ENCODE measurements at places on chromosomes 2 and 18.

- no peak for DNase-seq
These were observed 180.7 kb upstream of the ID2 start for GRCh38 chr2:8501061-8501720.

DNA sequence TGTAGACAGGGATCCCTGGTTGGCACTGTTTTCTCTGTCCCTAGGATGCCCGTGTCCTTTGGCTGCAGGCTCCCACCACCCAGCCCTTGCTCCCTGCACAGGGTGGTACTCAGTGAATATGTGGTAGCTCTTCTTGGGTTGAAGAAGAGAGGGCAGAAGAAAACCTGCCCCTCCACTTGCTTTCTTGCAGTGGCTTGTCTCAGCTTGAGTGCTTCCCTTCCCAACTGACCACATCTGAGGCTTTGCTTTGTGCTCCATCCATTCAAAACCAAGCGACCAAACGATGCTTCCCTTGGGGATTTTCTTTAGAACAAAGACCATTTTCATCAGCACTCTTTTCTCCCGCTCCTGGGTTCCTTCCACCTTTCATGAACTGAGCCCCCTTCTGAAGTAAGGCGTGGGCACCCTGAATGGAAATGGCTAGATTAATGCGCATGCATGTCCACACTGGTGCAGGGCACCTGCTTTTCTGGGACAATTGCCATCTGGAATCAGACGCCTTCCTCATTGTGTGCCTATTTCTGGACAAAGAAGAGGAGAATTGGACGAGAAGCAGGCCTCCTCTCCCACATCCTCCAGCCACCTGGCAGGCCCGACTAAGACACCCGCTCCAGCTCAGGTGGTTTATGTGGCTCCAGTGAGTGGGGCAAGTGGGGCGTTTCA lies 59.1 kb downstream of the ARL4C start:
- no peak for DNase-seq

GRCh38 chr2:152924722-152925121 lies 206.3 kb downstream of the ARL6IP6 start:
- DNase-seq, result peak; percentile 0

DNA sequence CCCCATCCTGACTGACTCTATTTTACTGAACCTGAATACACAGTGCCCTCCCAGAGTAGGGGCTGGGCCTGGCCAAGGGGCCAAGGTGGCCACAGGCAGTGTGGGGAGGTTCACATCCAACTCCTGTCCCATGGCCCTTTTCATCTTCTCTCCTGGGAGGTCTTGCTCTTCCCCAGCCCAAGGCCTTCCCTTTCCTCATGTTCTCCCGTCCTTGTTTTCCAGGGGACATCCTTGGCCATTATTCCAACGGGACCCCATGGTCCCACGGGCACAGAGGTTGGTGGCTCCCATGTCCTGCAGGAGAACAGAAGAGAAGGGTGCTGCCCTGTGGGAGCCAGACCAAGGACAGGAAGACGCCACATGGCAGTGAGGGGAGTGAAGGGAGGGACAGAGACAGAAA lies 10.4 kb downstream of the MALL start:
- DNase-seq, result no peak

GRCh38 chr2:45003579-45004551 lies 5.4 kb downstream of the SIX2 start:
- DNase-seq, result no peak

DNA sequence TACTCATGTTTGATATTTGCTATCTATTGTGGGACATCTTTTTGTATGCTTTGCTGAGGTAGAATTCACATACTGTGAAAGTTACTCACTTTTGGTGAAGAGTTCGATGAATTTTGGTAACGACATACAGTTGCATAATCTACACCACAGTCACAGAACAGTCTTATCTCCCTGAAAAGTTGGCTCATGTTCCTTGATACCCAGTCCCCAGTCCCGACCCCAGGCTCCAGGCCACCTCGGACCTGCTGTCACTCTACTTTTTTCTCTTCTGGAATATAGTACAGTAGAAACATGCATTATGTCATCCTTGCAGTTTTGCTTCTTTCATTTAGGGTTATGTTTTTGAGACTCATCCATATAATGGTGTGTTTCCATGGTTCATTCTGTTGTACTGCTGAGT lies 191.7 kb downstream of the FAM210A start:
- DNase-seq, result no peak

DNA sequence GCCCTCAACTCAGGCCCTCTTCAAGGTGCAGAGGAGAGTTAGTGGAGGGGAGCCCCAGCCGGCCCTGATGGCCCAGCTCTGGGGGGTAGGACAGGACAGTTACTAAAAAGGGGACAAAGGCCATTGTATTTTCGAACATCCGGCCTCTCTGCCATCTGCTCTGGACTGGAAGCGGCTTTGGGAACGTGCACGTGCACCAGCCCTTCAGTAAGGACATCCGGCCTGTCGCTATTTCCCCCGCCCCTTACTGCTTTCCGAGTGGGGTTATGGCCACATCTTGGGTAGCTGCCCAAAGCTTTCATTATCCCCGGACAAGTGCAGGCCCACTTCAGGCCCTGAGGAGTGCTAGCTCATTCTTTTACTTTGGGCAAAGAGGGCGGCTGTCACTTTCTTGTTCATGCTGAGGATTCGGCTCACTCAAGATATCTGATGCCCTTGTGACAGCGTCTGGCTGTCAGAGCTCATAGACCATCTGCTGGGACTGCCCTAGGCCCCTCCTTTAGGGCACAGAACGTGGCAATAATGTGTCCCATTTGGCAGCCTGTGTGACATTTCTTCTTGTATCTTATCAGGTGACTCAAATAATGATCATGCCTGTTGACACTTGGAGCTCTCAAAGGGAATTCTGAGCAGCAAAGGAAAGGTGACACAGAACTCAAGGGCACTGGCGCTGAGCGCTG lies 17.5 kb downstream of the SLC4A3 start:
- no peak for DNase-seq

GRCh38 chr18:70468861-70469547 lies 180.2 kb downstream of the SOCS6 start:
- DNase-seq, result no peak

DNA sequence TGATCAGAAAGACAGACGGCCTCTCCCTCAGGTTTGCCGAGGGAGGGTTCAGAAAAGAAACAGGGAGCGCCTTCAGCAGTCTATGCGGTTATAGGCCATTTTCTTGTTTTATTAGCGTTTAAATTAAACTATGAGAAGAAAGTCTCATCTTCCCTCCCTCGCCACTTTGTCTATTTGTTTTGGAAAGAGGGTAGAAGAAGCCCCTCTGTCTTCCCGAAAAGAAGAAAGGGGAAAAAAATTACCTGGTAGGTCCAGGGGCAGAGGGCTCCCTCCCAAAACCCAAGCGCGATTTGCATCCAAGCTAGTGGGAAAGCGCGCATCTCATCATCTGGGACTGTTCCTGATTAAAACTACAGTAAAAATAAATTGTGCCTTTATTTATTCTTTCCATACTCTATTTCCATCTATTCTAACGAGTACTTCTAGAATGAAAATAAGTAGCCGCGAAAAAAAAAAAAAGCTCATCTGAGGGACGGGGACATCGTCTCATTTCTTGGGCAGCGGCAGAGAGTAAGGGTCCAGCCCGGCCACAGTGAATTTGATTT lies 2.4 kb downstream of the PAX8 start:
- DNase-seq, result no peak

DNA sequence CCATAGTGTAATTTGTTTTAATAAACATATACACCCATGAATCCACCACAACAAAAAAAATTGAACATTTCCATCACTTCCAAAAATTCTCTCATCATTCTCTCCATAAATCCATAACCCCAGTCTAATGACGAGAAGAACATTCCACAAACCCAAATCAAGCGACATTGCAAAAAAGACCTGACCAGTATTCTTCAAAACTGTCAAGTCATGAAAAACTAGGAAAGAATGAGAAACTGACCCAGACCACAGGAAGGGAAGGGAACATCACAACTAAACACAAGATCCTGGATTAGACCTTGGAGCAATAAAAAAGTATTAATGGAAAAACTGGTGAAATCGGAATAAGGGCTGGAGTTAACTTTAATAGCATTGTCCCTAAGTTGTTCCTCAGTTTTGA lies 141.3 kb upstream of the SLC35G4 start:
- DNase-seq, result no peak

GRCh38 chr18:28712796-28713425 lies 536.0 kb upstream of the CDH2 start:
- DNase-seq, result no peak

GRCh38 chr2:45836740-45837139 lies 185.3 kb downstream of the PRKCE start:
- DNase-seq, result no peak

GRCh38 chr2:32991091-32991845 lies 44.5 kb downstream of the LTBP1 start:
- no peak for DNase-seq

- DNase-seq, result no peak
These were observed 295.5 kb downstream of the MEIS1 start for GRCh38 chr2:66730441-66730840.

- peak; percentile 15 for DNase-seq
These were observed at the start of gene LBX2 for GRCh38 chr2:74499267-74499939. Gene LBX2, minus strand, starts transcription at chr2:74499603. Its CDS starts 66 bp downstream, at chr2:74499537.

- no peak for DNase-seq
These were observed 17.9 kb upstream of the SDC1 start for GRCh38 chr2:20242727-20243377.

GRCh38 chr2:227473122-227473461 lies 1.1 kb downstream of the AGFG1 start:
- DNase-seq, result no peak

GRCh38 chr2:157839822-157840221 lies 36.3 kb downstream of the ACVR1 start:
- no peak for DNase-seq

- DNase-seq, result no peak
These were observed 264.5 kb downstream of the SOCS6 start for GRCh38 chr18:70553245-70553935.

DNA sequence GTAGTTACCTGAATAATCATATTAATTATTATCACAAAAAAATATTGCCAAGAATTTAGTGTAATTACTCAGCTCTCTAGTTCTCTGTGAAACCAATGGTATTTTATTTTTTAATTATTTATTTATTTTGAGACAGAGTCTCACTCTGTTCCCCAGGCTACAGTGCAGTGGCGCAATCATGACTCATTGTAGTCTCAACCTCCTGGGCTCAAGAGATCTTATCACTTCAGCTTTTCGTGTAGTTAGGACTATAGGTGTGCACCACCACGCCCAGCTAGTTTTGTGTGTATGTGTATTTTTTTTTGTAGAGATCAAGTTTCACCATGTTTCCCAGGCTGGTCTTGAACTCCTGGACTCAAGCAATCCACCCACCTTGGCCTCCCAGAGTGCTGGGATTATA lies 440.4 kb upstream of the CDH20 start:
- peak; percentile 63 for DNase-seq

GRCh38 chr18:12426924-12427323 lies 19.2 kb downstream of the PRELID3A start:
- no peak for DNase-seq

DNA sequence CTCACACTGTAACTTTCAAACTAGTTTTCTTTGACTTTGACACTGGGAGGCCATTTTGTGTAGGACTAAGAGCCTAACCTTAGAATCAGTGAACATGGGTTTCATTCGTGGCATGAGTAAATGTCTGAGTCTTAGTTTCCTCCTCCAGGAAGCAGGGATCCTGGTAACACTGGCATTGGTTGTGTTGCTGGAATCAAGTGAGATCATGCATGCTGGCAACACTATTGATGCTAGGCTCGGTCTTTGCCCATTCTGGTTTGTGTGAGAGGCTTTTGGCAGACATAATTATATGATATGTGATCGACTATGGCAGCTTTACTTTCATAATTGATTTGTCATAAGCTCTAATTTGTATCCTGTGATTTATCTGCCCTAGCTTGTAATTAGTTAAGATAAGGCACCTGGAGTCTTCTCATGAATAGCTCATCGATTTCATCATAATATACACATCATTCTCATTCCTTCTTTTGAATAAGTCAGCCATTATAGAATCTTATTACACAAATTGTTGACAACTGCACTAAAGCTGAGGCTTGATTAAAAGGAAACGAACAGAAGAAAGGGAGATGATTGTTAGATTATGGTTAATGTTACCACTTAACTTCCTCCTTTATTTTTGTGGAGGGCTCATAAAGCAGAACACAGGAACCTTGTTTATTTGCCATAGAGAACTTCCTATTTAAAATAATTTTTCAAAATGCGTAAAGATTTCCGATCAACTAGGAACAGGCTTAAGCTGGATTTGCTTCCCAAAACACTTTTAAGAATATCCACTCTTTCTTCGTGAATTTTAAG lies 12.6 kb downstream of the PPP1R1C start:
- no peak for DNase-seq

DNA sequence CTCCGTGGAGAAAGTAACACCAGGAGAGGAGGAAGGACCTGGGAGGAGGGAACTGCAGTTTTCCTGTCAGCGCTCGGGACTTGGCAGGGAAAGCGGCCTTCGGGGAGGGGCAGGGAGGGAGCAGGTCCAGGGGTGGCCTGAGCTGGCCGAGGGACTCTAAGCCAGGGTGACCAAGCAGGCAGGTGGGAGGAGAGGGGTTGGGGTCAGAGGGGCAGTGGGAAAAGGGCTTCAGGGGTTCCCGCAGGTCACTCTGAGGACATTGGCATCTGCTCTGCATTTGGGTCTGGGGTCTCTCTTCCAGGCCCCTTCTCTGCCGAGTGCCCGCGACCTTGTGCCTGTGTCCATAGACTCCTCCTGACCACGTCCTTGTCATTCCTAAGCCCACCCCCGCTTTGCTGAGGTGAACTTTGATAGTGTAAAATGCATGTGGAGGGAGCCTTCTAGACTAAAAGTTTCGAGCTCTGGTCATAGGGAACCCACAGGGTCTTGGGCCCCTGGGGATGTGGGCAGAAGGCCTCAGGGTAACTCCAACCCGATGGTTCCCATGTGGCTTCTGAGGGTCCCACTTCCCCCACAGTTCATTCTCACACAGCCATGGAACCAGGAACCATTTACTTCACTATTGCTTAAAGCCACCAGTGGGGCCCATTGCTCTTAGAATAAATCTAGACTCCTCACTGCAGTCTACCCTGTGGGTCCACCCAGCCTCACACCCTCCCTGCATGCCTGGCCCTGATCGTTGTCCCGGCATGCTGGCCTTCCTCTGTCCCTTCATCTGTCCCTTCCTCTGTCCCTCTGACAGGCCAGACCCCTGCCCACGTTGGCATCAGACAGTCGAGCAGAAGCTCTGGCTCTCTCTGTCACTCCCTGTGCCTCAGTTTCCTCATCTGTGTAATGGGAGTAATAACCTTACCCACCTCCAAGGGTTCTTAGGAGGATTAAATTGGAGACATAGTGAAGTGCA lies 229.2 kb downstream of the SEPTIN10 start:
- DNase-seq, result no peak

DNA sequence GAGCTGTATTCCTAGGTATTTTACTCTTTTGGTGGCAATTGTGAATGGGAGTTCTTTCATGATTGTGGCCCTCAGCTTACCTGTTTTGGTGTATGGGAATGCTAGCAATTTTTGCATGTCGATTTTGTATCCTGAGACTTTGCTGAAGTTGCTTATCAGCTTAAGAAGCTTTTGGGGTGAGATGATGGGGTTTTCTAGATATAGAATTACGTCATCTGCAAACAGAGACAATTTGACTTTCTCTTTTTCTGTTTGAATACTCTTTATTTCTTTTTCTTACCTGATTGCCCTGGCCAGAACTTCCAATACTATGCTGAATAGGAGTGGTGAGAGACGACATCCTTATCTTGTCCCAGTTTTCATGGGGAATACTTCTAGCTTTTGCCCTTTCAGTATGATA lies 191.2 kb downstream of the KCNE4 start:
- DNase-seq, result no peak

- no peak for DNase-seq
These were observed 842.5 kb upstream of the NXPH2 start for GRCh38 chr2:139622691-139623090.

- peak; percentile 44 for DNase-seq
These were observed 73.4 kb downstream of the MARCHF4 start for GRCh38 chr2:216298719-216299495.
